ENCODE measurements at places on chromosomes 4 and X. TPM values are rescaled to one million over a fixed set of nuclear protein-coding genes. Genes with fewer than 3 reads are reported as not detected.

Gene VEGFC
- total RNA-seq: 47.1 TPM

GRCh38 chr4:183729069-183729406 is 69.9 kb downstream of the TRAPPC11 start:
- no peaks in the 10 kb centered on the region for H3K4me1 ChIP-seq
- H3K27me3 ChIP-seq: no peaks in the 10 kb centered on the region
- no peak overlapping the region for H3K4me3 ChIP-seq
- DNase-seq: no peak
- H3K36me3 ChIP-seq: no peaks in the 10 kb centered on the region

DNA sequence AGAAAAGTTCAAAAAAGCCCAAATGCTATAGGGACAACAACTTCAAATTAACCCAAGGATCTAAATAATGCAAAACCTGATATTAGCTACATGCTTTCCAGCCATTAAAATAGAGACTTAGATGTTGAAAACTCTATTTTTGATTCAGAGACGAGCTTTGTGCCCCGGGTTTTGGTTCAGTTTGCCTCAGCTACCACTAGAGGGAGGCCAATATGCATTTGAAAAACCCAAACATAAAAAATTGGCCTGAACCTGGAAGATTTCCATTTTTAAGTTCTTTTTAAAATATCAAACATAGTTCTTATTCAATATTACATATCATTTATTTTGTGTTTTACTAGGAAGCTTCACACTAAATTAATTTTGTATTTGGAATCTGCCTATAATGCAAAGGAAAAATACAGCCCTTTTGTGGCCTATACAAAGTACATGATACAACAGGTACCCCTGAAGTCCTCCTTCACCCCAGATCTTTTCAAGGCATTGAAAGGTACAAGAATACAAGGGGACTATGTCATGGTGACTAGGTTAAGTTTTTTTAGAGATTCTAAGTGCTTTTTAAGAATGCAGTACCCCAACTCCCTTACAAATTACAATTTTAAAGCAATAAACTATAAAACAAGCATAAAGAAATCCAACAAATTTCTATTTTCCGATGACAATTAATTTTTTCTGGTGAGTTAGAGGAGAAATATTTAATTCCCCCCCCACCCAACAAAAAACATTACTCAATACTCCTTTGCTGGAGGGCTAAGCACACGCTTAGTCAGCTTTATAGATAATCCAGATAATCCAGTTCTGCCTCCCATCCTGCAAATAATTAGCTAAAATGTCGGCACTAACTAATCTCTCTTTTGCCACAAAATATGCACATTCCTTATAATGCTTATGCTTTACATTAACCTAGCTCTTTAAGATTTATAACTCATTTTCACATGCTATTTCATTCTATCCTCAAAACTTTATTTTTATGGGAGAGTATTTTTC is 97.7 kb upstream of the PTPN13 start:
- DNase-seq: peak; percentile 45
- no peaks in the 10 kb centered on the region for H3K27me3 ChIP-seq
- no peaks in the 10 kb centered on the region for H3K36me3 ChIP-seq
- no peak overlapping the region for H3K4me3 ChIP-seq
- H3K27ac ChIP-seq: no peak overlapping the region
- H3K4me1 ChIP-seq: no peaks in the 10 kb centered on the region

GRCh38 chr4:1373892-1374705 is 27.1 kb downstream of the UVSSA start:
- no peaks in the 10 kb centered on the region for H3K27me3 ChIP-seq
- H3K27ac ChIP-seq: no peak overlapping the region
- H3K4me1 ChIP-seq: no peaks in the 10 kb centered on the region
- no peak overlapping the region for H3K4me3 ChIP-seq
- no peaks in the 10 kb centered on the region for H3K36me3 ChIP-seq

DNA sequence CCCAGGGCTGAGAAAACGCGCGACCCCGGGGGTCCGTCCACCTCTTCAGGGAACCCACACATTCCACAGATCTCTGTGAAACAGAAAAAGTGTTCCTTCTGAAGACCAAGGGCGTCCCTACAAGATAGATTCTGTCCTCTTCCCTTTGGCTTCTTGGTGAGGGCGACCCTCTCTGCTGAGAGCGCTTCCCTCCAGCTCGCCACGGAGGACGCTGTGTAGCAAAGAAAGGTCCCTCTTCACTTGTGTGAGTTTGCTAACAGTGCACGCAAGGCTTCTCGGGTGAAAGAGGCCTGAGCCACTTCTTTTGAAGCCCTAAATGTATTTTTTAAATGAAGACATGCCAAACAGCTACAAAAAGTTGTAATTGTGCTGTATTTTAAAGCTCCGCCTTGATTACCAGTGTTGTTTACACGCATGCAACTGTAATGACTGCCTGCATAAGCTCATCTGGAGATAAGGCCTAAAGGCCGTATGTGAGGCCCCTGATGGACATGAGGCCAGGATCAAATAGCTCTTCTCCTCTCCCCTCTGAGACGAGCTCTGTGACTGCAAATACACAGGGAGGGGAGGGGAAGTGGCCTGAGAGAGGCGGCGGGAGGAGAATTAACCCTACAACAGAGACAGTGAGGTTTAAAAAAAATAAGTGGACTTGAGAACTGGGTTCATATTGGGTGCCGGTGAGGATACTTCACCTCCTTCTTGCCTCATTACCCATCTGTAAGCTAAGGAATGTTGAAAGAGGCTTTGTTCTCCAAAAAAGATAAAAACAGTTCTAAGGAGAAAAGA is 95.5 kb downstream of the SOWAHB start:
- no peak overlapping the region for H3K27ac ChIP-seq
- peaks cover 19% of the 10 kb centered on the region for H3K4me1 ChIP-seq
- no peak overlapping the region for H3K4me3 ChIP-seq

DNA sequence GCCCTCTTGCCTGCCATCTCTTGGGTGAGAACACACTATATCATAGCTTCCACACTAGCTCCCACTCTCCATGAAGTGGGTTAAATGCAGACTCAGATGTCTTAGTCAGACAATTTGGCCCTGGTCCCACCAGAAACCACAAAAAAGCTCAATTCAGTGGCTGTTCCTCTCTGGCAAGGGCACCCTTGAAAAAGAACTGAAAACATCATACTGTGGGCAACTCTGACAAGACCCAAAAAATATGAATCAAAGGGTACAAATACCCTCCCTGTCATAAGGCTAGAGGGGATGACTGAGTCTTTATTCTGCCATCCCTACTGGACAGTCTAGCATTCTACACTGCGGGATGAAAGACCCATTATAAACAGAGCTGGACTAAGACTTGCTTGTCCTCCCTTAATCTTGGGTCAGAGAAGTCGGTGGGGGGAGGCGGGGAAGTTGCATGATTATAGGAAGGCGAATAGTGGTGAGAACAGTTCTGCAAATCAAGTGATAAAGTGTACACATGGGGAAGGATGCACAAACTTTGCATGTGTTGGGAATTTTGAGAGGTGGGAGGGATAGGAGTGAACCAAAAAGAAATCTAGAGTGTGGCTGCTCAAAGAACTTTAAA is 172.1 kb downstream of the OPHN1 start:
- H3K4me1 ChIP-seq: no peaks in the 10 kb centered on the region
- no peak for DNase-seq
- H3K4me3 ChIP-seq: no peak overlapping the region
- H3K27ac ChIP-seq: no peak overlapping the region

Gene CXCL6
- total RNA-seq: 0.25 TPM
